ENCODE measurements at places on chromosomes 11 and 22.

DNA sequence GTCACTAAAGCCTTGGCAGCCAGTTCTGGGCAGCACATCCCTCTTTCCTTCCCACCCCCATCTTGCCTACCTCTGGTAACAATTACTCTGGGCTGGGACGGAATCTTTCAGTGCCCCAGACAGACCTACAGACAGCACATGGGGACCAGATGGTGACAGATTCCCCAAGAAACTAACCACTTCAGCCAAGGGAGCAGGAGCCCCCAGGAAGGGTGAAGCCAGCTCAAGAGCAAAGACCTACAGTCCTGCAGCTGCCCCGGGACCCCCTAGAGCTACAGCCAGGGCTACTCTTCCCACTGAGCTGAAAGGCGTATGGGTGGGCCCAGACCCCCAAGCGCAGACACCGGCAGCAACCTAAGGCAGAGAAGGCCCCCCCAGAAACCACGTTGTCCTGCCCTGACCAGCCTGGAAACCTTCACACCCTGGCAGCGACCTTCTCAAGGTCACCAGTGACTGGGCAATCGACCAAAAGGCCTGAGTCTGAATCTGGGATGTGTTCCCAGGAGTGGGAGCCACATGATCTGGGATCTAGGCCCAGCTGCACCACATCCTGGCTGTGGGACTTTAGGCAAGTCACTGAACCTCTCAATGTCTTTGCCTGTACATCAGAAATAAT is 65.8 kb downstream of the LRRC32 start:
- DNase-seq: no peak

GRCh38 chr11:57560146-57560545 is 7.3 kb downstream of the UBE2L6 start:
- DNase-seq: no peak

DNA sequence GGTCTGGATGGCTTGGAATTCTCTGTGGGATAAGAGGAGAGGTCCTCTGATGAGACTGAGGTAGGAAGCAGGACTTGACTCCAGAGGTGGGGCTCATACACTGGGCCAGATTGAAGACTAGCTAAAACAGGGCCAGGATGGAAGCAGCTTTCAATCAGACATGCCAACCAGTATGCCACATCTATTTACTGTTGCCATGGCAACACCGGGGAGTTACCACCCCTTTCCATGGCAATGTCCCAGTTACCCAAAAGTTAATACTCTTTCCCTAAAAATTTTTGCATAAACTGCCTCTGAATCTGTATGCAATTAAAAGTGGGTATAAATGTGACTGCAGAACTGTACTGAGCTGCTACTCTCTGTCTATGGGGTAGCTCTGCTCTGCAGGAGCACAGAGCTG is 247.5 kb upstream of the ZBED5 start:
- no peak for DNase-seq

- no peak for DNase-seq
Measured at GRCh38 chr11:12188548-12189317, 78.3 kb downstream of the MICAL2 start.

DNA sequence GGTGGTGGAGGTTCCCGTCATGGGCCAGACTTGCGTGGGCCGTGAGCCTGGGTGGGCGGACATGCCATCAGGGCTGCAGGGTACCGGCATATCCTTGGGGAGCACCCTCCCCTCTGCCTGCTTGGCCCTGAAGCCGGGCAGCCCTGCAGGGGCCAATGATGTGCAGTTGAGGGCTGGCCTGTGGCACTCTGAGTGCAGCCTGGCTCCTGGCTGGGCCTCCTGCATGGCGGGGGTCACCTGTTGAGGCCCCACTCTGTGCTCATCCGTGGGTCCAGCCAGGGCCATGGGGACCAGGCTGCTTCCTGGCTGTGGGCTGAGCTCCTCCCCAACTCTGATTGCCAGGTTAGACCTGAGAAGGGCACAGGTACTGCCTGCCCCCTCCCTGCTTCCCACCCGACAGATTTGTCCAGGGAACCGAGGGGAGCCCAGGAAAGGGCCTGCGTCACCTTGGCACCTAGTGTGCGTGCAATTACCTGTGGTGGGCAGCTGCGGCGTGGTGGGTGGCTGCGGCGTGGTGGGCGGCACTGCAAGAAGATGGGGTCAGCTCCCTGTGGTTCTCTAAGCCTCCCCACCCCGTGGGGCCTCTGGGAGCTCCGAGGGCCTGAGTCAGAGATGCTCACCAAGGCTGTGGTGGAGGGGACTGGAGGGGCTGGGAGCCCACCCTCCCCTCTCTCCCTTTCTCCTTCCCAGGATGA is 16.2 kb downstream of the MUC6 start:
- no peak for DNase-seq

- DNase-seq: no peak
Measured at GRCh38 chr11:30435488-30435887, 112.6 kb downstream of the ARL14EP start.

DNA sequence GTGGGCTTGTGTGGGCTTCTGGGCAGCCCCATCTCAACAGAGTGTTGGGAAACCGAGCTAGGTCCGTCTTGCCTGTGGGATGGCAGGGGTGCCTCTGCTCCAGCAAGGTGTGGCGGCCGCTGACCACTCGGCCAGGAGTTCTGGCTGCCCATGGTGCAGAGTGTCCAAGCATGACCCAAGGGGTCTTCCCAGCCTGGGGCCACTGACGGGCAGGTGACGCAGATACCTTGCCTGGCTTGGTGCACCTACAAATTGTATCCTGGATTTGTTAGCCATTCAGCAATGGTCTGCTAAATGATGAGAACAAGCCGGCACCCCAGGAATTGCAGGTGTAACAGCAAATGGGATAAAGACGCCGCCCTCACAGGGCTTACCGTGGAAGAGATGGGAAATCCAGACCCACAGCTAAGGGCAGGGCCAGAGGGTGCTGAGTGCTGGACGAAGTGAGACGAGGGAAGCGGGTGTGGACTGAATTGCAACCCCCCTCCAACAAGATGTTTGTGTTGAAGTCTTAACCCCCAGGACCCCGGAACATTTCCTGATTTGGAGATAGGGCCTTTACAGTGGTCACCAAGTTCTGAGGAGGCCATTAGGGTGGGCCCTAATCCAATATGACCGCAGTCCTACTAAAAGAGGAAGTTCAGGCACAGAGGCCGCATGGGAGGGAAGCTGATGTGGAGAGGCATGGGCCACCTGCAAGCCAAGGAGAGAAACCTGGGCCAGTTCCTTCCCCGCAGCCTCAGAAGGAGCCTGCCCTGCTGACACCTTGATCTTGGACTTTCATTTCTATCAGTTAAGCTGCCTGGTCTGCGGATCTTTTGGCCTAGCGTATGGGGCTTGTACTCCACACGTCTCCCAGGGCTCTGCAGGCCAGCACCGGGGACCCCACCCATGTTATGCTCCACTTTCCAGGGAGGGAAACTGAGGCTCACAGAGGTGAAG is 45.2 kb upstream of the LINC01488 start:
- no peak for DNase-seq

DNA sequence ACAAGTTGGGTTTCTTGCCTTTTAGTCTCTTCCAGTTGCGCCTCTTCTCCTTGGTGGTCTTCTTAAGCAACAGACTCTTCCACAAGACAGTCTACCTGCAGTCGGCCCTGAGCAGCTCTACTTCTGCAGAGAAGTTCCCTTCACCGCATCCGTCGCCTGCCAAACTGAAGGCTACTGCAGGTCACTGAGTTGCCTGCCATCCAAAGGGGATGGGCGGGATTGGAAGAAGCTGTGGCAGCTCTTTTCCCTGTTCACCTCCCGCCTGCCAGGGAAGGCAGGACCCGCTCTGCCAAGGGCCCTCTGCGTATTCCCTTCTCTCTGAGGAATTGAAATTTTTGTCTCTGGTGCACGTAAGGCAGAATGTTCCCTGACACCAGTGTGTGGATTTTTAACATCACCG is 9.2 kb upstream of the STT3A start:
- no peak for DNase-seq

- no peak for DNase-seq
Measured at GRCh38 chr22:33401291-33401690, 343.1 kb upstream of the SYN3 start.

- no peak for DNase-seq
Measured at GRCh38 chr11:79152511-79152910, 288.3 kb downstream of the TENM4 start.

DNA sequence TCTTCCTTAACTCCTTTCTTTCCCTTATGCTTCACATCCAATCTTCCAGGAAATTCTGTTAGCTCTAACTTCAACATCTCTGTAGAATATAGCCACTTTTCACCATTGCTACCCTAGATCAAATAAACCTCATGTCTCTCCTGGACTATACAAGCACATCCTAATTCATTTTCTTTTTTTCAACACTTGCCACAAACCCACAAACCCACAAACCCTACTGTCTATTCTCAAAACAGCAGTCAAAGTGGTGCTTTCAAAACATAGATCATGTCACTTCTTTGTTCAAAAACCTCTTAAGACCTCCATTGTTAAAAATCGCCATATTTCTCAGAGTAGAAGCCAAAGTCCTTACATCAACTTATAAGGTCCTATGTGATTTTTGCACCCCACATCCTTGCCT is 94.3 kb downstream of the PIWIL4 start:
- DNase-seq: no peak

DNA sequence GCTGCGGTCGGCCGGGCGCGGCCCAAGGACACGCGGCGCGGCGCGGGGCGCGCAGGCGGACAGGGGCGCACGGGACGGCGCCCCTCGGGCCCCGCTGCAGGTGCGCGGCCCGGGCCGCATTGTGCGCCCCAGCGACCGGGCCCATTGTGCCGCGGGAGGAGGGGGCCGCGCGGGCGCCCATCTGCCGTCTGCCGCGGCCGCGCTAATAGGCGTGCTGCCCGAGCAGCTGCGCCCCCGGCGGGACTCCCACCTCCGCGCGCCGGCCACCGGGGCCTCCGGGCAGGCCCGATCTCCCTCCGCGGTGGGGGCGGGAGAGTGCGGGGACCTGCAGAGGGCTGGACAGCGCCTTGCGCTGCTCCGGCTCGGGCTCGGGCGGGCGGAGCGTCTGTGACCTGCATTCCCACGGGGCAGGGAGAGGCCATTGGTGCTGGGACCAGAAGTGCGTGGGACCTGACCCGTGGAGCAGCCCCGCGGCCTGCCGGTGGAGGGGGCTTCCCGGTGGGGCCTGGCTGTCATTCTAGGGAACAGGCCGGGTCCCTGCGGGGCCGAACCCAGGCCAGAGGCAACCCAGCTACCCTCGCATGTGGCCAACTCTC is 933 bp downstream of the BRSK2 start:
- DNase-seq: no peak

- DNase-seq: no peak
Measured at GRCh38 chr11:44555031-44555800, 10.2 kb upstream of the CD82 start.

DNA sequence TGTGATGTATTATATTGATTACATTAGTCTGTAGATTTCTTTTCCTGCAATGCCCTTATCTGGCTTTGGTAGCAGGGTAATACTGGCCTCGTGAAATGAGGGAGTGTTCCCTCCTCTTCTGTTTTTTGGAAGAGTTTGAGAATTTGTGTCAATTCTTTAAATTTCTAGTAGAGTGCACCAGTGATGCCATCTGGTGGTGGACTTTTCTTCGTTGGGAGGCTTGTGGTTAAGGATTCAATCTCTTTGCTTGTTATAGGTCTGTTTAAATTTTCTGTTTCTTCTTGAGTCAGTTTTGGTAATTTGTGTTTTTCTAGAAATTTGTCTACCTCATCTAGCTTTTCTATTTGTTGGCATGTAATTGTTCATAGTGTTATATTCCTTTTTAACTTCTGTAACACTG is 18.9 kb downstream of the SHANK3 start:
- DNase-seq: no peak

DNA sequence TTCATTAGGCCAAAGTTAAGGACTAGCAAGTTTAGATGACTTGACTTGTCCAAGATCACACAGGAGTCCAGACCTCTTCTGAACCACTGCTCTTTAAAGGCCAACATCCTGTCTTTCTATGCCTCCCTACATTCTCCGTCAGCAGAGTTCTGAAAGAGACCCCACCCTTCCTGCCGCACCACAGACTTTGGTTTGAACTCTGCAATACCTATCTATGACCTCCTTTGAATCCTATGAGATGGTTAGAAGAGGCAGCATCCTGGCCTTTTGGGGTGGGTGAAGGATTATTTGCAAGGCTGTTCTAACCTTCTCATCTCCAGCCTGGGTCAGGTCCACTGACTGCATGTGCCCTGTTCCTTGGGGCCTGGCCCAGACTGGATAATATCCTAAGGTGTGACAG is 4.3 kb upstream of the RRM1 start:
- DNase-seq: no peak

GRCh38 chr11:99275521-99275920 is 254.8 kb downstream of the CNTN5 start:
- DNase-seq: no peak

GRCh38 chr22:47275605-47276449 is 513.4 kb downstream of the TBC1D22A start:
- no peak for DNase-seq

- DNase-seq: no peak
Measured at GRCh38 chr11:16809886-16810668, 71.6 kb downstream of the C11orf58 start.

DNA sequence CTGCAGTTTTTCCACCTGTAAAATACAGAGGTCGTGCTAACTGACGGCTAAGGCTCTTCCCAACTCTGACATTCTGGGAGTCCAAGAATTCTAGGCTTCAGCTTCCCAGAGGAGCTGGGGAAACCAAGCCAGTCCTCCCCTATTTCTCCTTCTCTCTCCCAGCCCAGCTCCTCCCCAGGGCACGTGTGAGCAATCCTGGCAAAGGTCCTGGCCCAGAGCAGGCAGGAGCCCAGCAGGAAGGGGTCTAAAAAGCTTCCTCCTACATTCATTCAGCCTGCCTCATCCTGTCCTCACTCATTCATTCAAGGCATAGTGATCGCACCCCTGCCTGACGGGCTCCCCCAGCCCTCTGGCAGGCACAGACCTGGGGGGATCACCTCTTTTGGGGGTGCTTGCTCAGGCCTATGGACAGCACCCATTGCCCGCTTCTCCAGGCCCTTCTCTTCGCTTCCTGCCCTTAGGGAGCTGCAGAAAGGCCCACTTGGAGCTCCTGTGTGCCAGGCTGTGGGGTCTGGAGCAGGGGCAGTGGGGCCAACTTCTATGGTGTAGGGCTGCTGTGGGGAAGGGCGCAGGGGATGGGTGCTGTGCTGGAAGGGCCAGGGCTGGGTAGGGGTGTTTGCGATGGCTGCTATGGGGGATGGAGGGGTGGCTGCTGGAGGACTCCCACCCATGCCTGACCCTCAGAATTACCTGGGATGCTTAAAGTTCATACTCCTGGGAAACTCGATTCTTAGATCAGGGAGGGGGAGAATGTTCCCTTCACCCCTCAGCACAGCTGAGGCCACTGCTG is 9.8 kb downstream of the KCNC1 start:
- DNase-seq: no peak

DNA sequence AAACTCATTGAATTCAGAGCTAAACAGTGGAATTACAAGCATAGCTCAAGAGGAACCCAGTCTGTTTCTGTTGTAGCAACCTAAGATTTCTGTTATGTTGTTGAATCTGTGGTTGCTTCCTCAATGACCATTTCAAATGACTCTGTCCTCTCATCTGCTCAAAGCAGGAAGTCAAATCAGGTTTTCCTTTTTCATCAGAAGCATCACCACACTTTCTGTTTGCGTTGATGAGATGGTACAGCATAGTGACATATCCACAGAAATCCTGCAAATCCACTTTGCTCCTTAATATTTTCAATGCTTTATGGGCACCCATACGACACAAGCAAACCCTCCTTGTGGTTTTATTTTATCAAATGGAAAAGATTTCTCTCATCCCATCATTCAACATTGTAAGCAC is 12.6 kb upstream of the UCP2 start:
- no peak for DNase-seq

- no peak for DNase-seq
Measured at GRCh38 chr11:46242041-46242951, 35.2 kb upstream of the CREB3L1 start.

- no peak for DNase-seq
Measured at GRCh38 chr11:128284634-128285033, 302.7 kb downstream of the ETS1 start.

Measured in activated CD4-positive, alpha-beta T cell treated with anti-CD3 and anti-CD28 coated beads, Interleukin-2, amount 50 U/mL, for 24 hours (primary cell).